ENCODE measurements at places on chromosomes 7 and 10.

GRCh38 chr10:74150204-74150989, at the start of gene AP3M1:
TSS of gene AP3M1 (minus strand) at chr10:74150828. CDS start at chr10:74138379, 12,449 bp downstream.
- peak; percentile 72 for DNase-seq

GRCh38 chr7:101941481-101942383, 124.3 kb downstream of the CUX1 start:
- peak; percentile 7 for DNase-seq

- DNase-seq, result no peak
Observed at GRCh38 chr10:110858297-110858934, 13.3 kb upstream of the PDCD4 start.

DNA sequence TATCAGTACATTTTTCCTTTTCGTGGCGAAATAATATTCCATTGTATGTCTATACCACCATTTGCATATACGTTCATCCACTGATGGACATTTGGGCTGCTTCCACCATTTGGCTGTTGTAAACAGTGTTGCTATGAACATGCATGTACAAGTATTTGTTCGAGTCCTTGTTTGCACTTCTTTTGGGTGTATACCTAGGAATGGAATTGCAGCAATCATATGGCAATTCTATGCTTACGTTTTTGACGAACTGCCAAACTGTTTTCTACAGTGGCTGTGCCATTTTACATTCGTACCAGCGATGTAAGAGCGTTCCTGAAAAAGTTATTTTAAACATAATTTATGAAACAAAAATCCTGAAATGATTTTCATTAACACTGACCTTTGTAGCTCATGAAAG, 79.5 kb downstream of the HIPK2 start:
- DNase-seq, result no peak

- no peak for DNase-seq
Observed at GRCh38 chr10:64873088-64873487, 1351.9 kb downstream of the REEP3 start.

- DNase-seq, result no peak
Observed at GRCh38 chr7:44768628-44769371, 20.2 kb downstream of the ZMIZ2 start.

- peak; percentile 96 for DNase-seq
Observed at GRCh38 chr7:641269-641671, 85.2 kb upstream of the DNAAF5 start.

DNA sequence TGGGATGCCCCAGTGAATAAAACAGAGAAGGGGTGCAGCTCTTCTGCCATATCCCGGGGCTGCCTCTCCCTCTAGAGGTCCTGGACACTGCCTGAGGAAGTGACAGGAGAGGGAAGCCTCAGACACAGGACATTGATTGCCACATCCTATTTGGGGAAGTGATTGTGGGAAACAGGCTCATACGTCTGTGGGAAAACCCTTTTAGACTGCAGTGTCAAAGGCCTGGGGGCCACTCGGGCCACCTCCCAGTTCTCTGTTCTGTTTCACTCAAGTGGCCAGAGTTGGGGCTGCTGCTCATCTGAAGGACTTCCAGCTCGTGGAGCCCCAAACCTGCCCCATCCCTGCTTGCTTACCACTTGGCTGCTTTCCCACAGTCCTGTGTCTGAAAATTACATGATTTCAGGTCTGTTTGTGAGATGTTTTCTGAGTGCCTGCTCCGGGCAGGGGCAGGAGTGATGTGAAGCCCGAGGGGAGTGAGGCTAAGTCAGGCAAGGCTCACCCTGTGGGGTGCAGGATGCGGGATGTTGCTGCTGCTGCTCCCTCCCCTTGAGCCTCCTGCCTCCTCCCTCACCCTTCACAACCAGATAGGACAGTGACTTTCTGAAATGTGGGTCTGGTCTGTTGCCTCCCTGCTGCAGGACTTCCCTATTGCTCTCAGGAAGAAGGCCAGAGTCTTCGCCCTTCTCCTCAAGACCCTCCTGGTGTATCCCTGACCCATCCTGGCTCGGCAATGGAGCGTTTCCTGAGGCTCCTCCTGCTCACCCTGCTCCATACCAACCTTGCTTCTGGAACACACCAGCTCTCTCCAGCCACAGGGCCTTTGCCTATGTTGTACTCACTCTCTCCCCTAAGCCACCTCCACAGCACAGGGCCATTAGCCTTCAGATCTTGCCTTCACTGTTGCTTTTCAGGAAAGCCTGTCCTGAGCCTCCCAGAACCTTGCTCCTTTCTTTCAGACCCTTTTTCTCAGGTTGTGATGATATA, 58.4 kb downstream of the NEURL1 start:
- no peak for DNase-seq
